NCI-H526 treated with DMSO at 0.1 percent for 48 hours (cell line): ENCODE measurements at places on chromosomes 12 and 14.

GRCh38 chr12:116820064-116820656 is 61.1 kb downstream of the HRK start:
- DNase-seq, result no peak

GRCh38 chr12:71157601-71158233 is at the start of gene TSPAN8:
TSPAN8 (minus strand) TSS chr12:71157999; CDS start chr12:71157678, 321 bp downstream.
- DNase-seq, result peak; percentile 70

- no peak for DNase-seq
Measured at GRCh38 chr14:58711382-58711781, 73.6 kb downstream of the DACT1 start.

GRCh38 chr12:117907108-117907689 is 61.6 kb downstream of the KSR2 start:
- DNase-seq, result no peak

DNA sequence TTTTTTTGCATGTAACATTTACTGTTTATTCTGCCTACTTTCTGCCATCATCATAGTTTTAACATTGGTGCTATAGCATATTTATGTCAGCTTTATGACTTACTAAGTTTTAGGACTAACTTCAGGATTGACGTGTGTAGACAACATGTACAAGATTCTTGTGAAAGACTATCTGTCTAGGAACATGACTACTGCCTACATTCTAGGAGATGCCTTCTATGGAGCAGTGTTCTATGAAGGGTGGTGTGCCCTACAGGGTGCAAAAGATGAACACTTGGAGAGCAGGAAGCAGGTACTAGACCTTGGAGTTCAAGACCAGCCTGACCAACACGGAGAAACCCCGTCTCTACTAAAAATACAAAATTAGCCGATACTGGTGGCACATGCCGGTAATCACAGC is 118.6 kb downstream of the FGD4 start:
- no peak for DNase-seq

- peak; percentile 1 for DNase-seq
Measured at GRCh38 chr14:22386924-22387775, 201.9 kb downstream of the DAD1 start.

- no peak for DNase-seq
Measured at GRCh38 chr14:74641601-74642391, 29.8 kb upstream of the LTBP2 start.

DNA sequence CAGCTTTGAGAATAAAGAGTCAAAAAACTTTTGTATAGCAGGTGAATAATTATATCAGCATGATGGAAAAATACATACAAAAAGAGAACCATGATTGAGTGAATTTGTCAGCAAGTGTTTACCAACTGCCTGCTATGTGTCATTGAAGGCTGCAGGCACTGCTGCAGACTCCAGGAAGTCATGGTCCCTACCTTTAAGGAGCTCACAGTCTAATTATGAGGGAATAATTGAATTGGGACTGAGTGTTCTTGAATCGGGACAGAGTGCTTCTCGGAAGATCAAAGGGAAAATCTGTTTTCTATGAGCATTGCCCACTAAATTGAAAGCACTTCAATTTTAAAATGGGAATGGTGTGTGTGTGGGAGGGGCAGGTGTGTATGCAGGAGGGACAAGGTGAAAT is 9.5 kb downstream of the OR10AD1 start:
- no peak for DNase-seq

DNA sequence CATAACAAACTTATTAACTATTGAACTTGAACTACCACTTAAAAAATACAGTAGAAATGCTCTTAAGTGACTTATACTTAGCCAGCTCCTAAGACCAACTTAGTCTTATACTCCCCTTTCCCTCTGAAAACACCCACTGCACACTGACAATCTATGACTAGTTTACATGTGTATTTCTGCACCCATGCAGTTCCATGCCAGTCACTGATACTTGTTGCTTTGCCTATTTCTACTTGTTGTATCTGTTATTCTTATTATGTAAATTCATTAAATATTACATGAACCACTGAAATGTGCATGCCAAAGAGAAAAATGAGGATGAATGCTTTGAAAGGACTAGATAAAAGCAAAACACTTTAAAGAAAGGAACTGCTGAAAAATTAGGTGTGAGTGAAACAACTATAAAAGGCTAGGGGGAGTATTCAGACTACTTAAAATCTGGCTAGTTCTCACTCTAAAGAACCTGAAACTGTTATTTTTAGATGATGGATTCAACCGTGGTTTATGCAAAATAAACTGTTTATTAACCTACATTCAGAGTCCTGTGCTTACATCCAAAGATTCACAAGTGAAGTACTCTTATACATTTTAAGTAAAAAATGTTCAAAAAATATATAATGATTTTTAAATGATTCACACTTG is 74.7 kb downstream of the RPS6KA5 start:
- DNase-seq, result no peak

DNA sequence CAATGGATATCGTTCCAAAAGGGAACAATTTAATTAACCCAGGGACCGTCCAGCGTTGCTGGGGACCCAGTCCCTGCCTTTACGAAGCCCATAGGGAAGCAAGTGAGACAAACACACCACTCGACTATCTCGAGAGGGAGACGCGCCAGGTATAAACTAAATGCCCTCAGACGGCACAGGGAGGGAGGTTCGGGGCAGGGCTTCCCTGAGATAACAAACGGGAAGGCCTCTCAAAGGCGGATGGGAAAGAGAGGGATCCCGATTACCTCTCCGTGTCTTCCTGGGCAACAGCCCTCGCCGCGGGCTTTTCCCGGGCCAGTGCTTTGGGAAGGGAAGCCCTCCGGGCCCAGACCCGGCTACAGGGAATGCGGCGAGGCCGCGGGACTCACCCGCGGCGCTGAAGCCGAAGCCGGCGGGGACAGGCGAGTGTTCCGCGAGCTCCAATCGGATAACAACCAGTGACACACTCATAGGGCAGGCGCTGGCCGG is 390 bp downstream of the BRAP start:
- DNase-seq, result no peak

GRCh38 chr12:124689631-124690030 is 122.2 kb upstream of the NCOR2 start:
- DNase-seq, result no peak

GRCh38 chr12:23550753-23551152 is 398.7 kb downstream of the SOX5 start:
- DNase-seq, result no peak

- DNase-seq, result peak; percentile 41
Measured at GRCh38 chr12:95674631-95675030, 115.9 kb downstream of the NTN4 start.

GRCh38 chr12:118036672-118037411 is 20.3 kb downstream of the RFC5 start:
- DNase-seq, result no peak

DNA sequence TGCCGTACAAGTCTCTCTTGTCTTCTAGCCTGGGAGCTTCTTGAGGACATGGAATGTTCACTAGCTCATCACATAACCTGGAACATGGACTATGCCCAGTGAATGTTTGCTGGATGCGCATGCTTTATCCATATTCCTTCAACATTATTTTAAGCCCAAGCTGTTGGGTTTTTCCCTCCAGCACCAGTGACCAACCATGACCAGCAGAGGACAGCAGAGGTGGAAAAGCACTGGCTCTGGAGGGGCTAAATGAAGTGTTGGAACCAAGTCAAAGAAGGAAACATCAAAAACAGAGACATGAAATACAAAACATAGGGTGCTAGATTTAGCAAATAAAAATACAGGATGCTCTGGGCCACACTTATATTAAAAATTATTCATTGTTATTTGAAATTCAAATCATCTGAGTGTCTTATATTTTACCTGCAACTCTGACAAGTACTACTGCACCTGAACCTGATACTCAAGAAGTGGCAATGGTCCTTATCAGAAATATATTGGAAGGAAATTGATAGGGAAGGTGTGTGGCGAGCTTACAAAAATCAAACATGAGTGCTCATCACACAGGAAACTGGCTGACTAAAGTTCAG is 23.1 kb upstream of the HELB start:
- no peak for DNase-seq

DNA sequence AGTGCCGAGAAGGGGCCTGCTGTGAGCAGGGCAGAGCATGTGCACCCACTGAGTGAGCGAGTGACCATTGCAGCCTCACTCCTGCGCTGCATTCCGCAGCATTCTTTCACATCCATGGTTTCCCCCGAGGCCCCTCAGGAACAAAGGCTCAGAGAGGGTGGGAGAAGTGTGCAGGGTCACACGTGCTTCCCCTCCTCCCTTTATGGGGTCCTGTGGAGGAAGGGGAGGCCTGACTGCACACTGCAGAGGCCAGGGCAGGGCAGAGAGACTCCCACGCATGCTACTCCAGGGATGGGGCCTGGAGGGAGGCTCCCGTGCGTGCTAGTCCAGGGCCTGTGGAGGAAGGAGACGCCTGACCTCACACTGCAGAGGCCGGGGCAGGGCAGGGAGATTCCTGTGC is 63.2 kb downstream of the DIO3 start:
- no peak for DNase-seq

DNA sequence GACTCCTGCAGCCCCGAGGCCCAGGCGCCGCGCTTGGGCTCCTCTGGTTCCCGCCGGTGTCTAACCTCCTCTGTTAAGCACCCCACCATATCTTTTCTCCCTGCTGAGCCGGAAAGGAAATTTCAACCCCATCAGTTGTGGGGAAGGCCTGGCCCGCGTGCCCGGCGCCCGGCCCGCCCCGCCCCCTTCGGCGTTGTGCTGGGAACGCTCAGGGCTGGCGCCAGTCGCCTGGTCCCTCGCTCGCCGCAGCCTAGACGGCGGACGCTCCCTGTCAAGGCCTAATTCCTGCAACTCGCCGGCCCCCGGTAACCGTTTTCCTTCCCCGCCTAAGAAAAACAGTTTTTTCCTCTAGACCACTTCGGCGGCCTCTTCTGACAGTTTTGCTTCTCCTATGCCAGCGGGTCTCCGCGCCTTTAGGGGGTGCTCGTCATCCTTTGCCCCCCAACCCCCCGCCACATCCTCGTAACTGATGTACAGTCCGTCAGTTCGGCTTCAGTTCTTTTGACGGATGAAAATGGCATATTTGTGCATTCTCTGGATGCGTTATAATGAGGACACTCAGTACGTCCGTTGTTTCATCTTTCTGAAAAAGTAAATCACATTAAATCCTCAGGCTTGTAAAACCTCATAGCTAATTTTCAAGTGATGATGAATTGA is 506 bp upstream of the NAP1L1 start:
- DNase-seq, result peak; percentile 77

DNA sequence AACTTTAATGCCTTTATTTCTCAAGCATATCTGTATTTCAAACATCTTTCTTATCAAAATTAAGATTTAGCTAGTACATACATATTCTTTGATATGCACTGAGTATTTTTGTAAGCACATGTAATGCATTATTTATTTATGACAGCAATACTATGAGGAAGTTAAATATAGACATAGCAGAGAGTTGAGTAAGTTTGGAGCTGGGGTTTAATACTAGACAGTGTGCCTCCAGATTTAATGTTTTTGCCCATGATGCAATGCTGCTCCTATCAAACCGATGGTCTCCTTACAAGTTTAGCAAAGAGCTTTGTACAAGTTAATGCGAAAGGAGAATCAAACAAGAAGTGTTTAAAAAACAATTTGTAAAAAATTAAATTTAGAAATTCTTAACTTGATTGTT is 826.6 kb upstream of the MGAT4C start:
- no peak for DNase-seq

DNA sequence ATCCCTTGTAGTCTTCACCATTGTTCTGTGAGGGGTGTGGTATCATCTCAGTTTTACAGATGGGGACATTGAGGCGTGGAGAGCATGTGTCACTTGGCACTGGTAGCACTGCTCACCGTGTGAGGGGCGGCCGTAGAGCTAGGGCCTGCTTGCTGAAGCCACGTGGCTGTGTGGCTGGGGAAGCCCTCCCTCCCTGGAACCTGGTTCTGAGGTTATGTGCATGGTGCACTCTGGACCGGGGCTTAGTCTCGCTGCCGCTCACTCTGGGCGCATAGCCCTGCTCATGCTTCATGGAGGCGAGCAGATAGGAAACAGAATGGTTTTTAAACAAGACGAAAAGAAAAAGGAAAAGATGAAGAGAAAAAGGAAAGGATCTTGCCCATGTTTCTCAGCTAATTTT is 46.1 kb downstream of the CACNA1C start:
- DNase-seq, result no peak

DNA sequence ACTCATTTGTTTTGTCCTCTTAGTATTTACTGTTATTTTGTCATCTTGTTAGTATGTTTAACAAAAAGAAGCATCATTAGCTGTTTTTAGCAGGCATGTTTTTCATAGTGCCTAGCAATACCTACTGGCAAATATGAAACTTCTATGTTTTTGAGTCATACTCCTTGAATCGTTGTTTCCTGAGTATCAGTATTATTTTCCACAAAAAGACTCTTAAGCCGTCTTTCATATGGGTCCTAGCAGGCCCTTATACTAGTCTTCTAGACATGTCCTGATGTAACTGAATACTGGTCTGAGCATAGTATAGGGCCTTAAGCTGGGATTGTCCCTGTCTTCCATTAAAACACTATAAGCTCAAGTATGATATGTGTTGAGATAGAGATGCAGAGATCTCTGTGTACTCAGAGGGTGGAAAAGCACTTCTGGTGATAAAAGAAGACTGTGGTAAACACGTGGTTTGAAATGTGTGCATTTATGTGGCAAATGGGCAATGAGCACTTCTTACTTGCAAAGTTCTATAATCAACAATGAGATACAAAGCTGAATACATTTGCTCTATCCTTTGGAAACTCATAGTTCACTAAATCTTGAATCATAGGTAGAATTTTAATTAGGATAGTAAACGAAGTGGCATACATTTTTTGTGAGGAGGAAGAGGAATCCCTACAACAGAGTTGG is 348.8 kb downstream of the PDZRN4 start:
- no peak for DNase-seq

DNA sequence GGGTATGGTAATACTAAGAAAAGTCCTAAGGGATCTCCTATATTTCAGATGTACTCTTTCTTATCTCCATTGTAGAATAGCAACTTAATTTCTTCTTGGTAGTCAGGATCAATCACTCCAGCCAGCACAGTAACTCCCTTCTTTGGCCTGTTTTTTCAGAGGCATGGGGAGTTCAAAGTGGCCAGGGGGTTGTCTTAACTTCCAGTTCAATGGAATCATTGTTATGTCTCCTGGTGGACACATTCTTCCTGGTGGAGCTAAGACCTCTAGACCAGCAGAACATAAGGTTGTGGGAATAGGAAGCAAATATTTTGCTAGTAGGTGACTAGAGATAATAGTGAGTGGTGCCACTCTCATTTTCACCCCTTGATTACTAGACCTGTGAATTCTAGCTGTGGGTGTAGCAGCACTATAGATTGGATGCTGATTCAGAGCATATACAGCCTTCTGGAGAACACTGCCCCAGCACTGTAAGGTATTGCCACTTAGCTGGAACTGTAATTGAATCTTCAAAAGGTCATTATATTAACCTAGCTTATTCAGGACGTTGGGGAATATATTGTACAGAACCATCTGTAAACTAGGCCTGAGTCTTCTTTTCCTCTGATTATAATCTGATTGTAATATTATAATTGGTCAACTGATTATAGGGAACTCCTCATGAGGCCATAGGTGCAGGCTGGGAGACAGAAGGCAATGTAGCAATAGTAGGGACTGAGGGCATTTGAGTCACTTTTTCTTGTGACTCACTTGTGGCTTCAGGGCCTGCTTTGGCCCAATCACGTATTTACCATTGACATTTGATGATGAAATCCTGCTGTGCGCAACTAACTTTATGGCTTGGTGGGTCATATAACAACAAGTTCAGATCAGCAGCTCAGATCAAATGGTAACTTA is 60.2 kb upstream of the ATP2B1 start:
- no peak for DNase-seq
